ENCODE measurements at places on chromosomes 3 and 15.

DNA sequence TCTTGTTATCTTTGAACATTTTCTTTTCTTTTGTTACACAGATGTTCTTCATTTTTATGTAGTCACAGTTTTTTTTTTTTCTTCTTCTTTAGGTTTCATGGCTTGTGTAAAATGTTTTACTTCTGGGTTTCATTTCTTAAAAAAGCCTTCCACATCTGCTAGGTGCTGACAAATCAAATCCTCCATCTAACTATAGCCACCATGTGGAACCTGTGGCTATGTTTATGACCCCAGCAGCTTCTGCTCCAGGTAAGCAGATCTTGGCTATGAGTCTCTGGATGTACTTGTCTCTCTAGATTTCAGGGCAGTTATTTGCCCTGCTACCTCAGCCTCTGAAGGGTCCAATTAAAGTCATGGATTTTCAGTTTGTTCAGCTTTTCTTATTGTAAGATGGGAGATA lies 44.5 kb downstream of the OXSM start:
- DNase-seq, result no peak

DNA sequence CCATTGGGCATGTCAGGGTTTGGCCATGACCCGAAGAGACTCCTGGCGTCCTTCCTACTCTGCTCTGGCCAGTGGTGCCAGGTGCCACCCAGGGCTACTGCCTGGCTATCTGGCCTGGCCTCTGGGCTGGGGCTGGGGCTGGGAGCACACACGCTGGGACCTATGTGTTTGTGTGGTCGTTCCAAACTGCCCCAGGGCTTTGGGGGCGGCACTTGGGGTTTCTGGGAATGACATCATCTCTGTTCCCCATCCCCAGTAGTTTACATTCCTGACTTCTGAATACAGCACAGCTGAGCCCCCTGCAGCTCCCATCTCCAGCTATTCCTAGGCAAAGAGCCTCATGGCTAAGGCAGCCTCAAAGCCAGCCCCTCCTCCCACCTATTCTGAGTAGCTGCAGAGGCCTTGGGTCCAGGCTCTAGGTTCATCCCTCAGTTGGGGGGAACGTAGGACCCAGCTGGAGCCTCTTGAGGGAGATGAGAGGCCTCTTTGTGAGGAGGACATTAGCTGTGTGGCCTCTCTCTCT lies 24.3 kb downstream of the PLEKHO2 start:
- peak; percentile 95 for DNase-seq

DNA sequence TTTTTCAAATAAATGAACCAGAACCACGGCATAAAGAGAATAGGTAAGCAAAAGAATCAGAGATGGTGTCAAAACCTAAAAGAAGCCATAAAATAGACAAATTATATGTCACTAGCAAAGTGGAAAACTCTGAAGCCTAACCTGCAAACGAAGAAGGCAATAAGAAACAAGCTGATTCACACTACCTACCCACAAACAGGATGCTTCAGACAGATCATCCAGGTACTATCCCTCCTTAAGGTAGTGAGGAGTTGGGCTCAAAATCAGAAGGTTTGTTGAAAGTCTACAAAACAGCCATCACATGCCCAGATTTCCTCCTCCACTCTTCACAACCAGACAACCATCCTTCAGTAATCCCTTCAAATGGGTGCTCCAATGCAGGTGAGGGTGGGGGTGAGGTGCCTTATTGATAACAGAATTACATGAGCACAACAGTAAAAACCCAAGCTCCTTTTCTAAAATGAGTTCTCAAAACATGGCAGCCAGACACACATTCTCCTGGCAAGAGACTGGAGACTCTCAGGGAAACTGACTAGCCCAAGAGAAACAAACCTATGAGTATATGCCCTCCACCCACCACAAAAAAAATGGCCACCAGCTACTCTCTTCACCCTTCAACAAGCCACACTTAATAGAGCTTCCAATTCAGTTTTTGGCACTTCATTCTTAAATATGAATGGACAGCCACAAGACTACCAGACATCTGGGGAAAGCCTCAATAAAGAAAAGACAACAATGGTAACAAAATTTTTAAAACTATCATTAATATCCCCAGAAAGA lies 6.4 kb downstream of the KPNA1 start:
- no peak for DNase-seq

GRCh38 chr3:153970741-153971347 lies 150.3 kb upstream of the ARHGEF26 start:
- DNase-seq, result peak; percentile 44

- no peak for DNase-seq
Observed at GRCh38 chr15:42688301-42688700, 48.6 kb downstream of the CDAN1 start.

GRCh38 chr3:94716326-94717018 lies 653.6 kb downstream of the NSUN3 start:
- peak; percentile 0 for DNase-seq

- no peak for DNase-seq
Observed at GRCh38 chr3:87795701-87796100, 263.1 kb downstream of the CGGBP1 start.

DNA sequence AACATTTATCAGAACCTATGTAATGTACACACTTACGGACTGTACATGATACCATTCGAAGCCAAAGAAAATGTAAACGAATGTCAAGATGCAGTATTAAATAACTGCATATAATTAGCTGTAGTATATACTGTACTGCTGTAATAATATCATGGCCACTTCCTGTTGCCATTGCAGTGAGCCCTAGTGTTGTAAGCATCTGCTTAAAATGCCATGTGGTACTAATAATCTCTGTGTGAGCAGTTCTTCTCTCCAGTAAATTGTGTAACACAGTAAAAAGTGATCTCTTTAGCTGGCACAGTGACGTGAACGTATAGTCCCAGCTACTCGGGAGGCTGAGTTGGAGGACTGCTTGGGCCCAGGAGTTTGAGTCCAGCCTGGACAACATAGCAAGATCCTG lies 8.6 kb downstream of the SPG11 start:
- DNase-seq, result no peak

DNA sequence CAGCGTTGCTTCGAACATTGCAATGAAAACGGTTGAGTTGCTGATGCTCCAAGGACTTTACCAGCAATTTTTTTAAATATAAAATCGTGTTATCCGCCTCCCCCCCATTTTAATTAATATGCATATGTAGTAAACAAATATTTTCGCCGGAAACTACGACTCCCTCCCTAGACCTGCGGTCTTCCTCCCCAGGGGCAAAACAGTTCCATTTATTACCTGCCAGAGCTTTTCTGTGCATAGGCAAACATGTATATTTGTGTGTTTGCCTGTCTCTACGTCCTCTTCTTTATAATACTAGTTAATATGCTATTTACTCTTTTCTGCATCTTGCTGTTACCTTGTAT lies 593 bp upstream of the RSL24D1 start:
- peak; percentile 2 for DNase-seq

GRCh38 chr3:187039100-187039722 lies 100.1 kb downstream of the RPL39L start:
- DNase-seq, result no peak

DNA sequence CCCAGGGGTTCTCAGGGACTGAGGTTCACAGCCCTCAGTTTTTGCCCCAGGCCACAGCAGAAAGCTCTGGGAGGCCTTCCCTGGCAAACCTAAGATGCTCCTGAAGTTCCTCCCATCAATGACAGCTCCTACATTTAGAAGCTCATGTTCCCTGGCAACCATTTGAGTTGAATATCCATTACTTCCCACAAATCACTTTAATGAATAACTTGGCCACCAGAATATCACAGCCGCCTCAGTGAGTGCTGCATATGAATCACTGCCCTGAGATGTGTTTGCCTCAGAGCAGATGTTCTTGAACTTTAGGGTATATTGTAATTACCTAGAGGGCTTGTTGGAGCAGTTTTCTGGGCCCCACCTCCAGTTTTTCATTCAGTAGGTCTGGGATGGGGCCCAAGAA lies 27.4 kb downstream of the SLCO2A1 start:
- peak; percentile 28 for DNase-seq

DNA sequence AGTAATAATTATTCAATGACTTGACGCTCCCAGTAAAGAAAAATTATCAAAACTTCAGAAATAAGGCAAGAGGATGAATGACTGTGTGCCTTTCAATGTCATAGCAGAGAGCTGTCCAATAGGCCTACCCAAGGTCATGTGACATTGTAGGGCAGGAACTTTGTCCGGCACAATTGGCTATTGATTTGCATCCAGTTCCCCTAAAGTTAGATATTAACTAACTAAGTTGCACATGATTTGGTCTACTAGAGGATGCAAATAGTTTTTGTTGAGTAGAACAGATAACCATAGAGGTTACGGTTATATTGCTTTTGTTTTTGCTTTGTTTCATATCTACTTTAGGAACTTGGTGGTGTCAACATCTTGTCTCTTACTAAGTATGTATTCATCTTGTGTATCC lies 127.9 kb upstream of the PFN2 start:
- DNase-seq, result no peak

DNA sequence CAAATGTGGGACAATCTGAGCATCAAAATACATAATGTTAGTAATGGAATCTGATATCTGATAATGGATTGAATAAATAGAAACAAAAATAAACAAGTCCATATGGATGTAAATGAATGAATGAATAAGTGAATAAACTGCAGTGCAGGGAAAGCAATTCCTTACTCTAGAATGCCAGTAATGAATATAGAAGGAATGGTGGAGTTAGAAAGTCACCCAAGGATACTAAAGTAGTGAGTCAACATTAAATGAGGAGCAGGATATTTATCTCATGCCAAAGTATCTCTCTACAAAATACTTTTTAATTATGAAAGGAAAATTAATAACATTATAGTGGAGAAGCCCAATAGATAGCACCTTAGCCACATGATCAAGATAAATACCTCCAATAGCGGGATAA lies 300.3 kb downstream of the FEZF2 start:
- no peak for DNase-seq

DNA sequence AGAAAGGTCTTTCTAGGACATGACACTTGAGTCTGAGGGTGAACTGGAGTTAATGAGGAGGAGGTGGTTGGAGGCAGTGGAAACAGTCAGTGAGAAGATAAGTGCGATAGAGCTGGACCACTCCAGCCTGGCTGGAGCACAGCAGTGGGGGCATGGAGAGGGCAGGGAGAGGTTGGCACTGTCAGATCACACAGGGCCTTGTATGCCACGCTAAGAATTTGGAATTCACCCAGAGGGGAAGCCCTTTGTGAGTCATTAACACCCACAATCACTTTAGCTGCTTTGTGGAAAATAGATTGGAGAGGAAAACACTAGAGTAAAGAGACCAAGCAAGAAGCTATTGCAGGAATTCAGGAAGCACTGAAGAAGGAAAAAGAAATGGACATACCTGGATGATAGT lies 83.3 kb downstream of the ZNF621 start:
- DNase-seq, result no peak

DNA sequence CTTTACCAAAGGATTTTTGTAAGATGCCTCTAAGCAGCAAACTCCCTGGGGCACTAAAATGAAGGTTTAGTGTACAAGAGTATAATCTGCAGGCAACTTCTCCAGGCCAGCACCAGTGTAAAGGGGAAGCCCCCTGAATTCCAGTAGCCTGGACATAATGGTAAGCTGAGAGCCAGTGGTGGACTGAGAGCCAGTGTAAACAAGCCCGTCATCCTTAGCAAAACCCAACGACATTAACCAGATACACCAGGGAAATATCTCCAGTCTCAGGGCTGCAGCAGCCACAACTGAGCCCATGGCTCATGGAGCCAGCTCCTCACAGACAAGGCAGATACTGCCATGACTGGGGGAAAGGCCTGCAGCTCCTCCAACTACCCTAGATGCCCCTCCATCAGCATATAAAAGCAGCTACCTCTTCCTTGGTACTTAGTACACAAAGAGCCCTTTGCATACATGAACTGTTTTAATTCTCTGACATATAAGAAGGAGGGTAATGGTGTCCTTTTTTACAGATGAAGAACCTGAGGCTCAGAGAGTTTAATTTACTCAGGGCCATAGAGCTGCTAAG lies 21.7 kb downstream of the PARP16 start:
- DNase-seq, result no peak

- no peak for DNase-seq
Observed at GRCh38 chr3:19749448-19750017, 184.5 kb downstream of the EFHB start.

DNA sequence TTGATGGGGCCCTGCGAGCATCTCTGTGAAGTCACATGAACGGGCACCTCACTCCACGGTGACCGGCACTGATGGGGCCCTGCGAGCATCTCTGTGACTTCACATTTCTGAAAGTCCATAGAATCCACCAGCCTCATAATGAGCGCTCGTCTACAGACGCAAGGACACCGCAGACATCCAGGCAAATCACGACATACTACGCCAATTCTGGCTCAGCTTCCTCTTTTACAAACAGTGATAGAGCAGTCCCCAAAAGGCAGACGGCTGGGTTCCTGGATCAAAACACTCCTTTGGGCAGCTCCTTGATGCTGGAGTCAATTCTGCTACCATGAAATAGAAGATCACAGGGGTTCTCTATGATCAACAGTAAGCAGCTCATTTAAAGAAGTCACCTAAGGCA lies 125.4 kb downstream of the XXYLT1 start:
- no peak for DNase-seq

GRCh38 chr3:24359645-24360462 lies 134.8 kb downstream of the THRB start:
- no peak for DNase-seq

DNA sequence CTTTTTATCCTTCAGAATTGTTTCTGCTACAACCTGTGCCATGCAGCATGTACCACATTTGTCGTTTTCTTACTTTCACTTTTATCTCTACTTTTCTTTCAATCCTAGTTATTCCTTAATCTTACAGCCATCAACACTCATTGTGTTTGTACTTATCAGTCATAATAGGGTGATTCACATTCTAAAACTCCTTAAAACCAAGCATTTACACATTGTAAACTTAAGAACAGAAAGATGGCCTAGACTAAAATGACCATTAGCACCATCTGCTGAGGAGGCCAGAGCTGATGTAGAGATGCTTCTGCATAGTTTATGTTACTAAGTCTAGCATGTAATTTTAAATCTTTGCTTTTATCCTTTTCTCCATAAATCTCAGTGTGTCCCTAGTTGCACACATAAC lies 25.5 kb downstream of the EIF2AK4 start:
- no peak for DNase-seq

DNA sequence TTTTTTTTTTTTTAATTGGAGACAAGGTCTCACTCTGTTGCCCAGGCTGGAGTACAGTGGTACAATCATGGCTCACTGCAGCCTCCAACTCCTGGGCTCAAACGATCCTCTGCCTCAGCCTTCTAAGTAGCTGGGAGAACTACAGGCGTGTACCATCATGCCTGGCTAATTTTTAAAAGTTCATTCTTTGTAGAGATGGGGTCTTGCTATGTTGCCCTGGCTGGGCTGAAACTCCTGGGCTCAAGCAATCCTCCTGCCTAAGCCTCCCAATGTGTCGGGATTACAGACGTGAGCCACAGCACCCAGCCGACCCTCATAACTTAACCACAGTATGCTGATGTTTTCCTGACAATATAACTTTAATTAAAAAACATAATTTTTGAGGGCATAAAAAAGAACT lies 24.3 kb downstream of the IL17RD start:
- DNase-seq, result no peak

Data from ELR (cell line).